Cerebellar nuclear complex (tissue), 1 donor: ENCODE measurements at places on chromosomes 11 and 22.

DNA sequence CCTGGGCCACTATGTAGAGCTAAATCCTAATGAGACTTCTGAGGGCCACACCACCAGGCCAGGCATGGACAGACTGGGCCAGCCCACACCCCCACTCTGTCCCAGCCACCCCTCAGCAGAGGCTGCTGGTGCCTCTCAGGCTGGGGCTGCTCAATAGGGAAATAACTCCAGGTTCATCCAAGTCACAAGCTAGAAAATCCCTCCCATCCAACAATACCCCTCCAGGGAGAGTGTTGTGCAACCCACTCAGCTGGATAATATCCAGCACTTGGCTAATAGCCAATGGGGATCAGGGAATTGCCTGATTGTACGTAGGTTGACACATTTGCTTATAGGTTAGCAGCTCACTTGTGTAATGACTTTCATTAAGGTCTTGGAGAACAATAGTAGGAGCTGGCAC is 64.1 kb upstream of the WNT11 start:
- no peak for DNase-seq

DNA sequence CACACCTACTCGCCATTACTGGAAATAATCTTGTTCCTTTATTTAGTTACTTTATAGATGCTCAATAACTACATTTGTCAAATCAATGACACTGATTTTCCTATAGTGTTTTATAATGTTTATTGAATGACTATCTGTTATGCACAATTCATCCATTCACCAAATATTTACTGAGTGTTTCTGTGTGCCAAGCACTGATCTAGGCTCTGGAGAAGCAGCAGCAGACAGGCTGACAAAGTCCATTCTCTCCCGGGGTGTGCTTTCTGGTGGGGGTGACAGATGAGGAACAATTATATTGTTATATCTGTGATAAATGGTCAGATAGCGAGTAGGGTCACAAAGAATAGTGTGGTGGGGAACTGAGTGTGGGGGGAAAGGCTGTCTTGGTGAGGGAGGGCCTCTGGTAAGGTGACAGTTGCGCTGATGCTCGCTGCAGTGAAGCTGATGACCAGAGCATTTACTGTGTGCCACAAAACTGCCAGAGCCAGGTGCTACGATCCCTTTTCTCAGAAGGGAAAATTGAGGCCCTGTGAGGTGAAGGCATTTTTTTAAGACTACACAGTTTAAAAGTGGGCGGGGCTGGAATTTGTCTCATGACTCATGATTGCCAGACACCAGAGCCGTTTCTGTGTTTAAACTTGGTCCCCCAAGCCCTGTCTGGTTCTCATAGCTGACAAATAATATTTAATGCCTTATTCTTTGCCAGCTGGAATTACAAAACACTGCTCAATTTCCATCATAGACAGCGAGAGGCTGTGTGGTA is 10.2 kb downstream of the PACS1 start:
- no peak for DNase-seq

DNA sequence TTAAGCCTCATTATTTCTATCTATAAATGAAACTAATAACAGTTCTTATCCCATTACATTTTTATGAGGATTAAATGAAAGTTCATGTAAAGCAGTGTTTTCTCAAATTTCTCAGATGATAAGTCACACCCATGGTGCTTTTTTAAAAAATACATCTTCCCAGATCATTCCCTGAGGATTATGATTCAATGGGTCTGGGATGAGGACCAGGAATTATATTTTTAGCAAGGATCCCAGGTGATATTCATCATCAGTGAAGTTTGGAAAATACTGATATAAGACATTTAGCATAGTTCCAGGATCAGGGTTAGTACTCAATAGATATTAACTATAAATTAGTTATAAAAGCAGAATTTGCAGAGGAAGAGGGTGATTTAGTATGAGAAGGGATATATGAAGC is 89.1 kb downstream of the BBOX1 start:
- DNase-seq, result no peak

GRCh38 chr11:63762654-63763495 is 5.7 kb downstream of the ZFTA start:
- DNase-seq, result no peak

DNA sequence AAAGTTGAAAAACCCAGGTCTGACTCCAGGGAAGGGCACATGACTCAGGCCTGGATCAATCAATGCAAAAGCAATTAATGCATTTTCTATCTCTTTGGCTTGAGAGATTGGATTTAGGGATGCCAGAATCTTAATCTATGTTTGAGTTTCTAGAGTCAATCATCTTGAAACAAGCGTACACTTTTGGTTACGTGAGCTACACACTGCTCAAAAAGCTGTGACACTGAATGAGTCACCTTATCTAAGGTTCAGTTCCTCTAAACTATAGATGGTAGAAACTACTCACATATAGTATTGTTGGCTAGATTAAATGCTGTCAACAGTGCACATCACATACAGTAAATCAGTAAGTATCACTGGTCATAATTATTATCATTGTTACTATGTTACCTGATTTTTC is 24.2 kb downstream of the MRE11 start:
- no peak for DNase-seq

- DNase-seq, result no peak
Measured at GRCh38 chr11:122391049-122391448, 264.5 kb upstream of the UBASH3B start.

GRCh38 chr11:127862406-127862805 is 725.0 kb downstream of the ETS1 start:
- no peak for DNase-seq

- DNase-seq, result no peak
Measured at GRCh38 chr22:35124691-35125219, 58.8 kb downstream of the ISX start.

DNA sequence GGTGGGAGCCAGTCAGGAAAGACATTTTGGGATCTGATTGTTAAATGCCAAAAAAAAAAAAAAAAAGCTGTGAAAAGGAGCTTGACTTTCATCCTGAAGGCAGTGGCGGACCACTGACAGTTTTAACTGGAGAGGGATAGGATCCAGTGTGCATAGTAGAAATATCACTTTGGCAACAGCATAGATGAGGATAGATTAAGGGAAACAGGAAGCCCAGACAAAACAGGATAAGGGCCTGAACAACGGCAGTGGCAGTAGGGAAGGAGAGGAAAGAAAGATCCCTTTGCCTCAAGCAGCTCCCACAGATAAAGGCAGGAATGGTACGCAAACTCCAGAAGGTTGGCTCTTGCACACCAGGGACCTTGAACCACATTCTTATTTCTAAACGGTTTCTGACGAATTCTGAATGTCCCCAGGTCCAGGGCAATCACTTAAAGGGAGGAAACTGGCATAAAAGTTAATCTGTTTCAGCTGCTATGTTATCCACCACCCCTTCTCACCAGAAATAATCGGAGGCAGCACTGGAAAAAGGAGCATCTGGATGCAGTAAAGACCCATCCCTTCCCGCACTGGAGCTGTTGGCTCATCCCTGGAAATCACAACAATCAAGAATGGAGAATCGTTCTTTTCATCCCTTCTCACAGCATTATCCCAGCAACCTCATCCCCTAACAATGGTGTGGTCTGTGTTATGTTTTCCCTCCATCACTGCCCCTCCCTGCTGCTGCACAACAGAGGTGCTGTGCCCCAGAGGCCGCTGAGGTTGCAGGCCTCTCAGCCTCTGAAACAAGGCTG is 99.1 kb downstream of the GAB2 start:
- no peak for DNase-seq

GRCh38 chr22:35329114-35329847 is 29.6 kb downstream of the TOM1 start:
- no peak for DNase-seq

- no peak for DNase-seq
Measured at GRCh38 chr22:48779211-48779643, 1048.4 kb downstream of the BRD1 start.

- DNase-seq, result no peak
Measured at GRCh38 chr11:27395556-27396258, 32.7 kb upstream of the CCDC34 start.

DNA sequence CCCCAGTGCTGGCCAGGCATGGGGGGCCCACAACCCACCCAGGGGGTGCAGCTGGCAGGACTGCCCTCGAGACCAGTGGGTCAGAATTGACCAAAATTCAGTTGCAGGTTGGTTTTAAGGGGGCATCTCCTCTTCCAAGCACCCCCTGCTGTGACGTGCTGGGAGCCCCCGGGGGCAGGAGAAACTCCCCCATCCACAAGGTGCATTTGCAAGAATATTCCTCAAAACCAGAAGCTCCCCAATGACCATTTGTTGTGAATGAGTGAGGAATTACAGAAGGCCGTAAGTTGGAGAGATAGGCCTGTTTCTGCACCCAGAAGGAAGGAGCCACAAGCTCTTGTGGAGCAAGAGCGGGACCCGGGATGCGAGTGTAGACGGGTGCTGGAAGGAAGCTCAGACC is 414.5 kb downstream of the BRD1 start:
- no peak for DNase-seq

- no peak for DNase-seq
Measured at GRCh38 chr22:46734830-46735453, 3.1 kb downstream of the CERK start.

DNA sequence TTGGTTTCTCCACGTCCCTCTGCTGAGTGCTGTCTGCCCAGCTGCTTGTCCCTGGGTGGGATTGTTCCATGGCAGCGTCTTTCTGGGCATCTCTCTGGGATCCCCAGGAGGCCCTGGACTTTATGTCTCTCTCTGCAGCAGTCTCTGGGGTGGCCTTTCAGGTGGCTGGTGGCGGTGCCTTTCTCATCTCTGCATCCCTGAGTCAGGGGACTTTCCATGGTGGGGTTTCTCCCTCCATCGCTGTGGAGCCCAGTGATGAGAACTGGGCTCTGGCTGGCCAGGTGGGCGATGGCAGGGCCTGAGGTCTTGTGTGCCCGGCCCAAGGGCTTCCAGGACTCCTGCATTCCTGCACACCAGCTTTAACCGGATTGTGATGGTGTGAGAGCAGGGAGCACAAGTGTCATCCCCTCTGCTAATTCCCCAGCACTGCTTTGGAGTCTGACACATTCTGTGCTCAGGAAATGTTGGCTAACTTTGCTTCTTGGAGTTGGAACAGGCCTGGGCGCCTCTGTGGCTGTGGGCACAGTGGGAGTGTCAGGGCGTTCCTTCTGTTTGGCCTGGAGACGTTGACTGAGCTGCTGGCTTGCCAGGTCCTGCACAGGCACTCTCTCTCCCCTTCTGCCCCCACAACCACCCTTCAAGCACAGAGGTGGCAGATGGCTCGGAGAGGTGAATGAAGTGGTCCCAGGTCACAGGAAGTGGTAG is 27.9 kb downstream of the FAM83F start:
- DNase-seq, result no peak

GRCh38 chr11:96125400-96125799 is 201.5 kb upstream of the MTMR2 start:
- DNase-seq, result no peak

DNA sequence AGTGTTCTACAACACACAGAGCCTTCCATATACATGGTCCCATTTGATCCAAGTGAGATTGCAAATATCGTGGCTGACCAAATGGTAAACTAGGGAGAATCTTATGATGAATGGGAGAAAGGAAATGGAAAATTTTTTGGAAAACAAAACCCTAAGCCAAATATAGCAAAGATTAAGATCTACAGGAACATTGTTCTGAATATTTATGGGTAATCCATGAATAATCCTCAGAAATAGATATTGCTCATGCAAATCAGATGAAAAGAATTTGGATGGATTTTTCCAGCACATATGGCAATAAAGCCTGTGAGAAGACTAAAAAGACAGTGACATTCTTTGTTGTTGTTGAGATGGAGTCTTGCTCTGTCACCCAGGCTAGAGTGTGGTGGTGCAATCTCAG is 21.7 kb upstream of the PRDM10 start:
- DNase-seq, result no peak

DNA sequence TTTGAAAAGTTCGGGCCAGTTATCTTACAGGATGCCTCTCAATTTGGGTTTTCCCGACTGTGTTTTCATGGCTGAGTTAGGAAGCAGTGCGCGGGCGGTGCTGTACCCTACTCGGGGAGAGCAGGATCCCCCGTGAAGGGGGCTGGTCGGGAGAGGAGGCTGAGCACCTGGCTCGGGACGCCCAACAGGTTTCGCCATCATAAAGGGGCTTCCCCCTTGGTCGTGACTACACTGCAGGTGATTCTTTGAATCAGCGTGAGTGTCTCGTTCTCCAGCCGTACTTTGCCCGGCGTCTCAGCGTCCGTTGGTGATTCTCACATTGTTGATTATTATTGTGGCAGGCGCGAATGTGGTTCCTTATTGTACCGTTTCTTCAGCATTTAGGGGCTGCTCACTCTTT is 46.6 kb downstream of the ST14 start:
- DNase-seq, result no peak

GRCh38 chr11:95101935-95102334 is 12.3 kb downstream of the ENDOD1 start:
- DNase-seq, result no peak

- no peak for DNase-seq
Measured at GRCh38 chr11:134781380-134781866, 369.4 kb upstream of the B3GAT1 start.

GRCh38 chr11:7511401-7511800 is 2.4 kb upstream of the PPFIBP2 start:
- no peak for DNase-seq

DNA sequence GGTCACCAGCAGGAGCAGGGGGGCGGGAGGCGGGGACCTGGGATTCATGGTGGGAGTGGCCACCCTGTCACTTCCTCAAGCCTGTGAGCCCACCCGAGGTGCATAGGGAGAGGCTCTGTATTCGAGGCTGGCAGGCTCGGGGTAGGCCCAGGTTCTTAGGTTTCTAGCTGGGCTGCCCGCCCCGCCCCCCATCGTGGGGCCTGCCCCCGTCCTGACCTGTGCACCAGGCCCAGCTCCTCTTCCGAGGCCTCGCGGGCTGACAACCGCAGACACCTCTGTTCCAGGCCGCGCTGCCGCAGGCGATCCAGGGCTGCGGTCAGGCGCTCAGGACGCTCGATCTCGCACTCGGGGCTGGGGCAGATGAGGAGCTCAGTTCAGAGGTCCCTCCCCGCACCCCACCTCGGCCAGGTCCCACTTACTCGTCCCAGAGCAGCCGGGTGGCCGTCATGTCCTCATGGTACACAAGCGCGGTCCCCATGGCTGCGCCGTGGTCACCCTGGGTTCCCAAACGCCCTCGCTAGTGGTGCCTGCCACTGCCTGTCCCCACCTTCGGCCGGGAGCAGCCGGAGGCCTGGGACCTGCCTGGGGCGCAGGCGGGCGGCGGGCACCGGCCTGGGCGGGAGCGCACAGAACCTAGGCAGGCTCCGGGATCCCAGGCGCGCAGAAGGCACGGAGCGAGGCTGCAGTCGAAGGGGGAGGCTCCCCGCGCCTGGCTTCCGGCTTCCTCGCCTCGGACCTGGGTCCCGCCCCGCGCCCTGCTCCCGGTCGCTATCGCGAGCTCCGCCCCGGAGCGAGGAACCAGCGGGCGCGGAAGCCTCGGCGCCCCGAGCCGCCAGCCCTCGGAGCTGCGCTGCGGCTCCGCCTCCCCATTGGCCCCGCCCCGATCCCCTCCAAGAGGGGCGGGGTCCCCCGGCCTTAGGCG is at the start of gene HDAC10:
TSS of gene HDAC10 (minus strand) at position 711 of the 922 bp plus-strand sequence. CDS start at position 478, 233 bp downstream.
- no peak for DNase-seq

- no peak for DNase-seq
Measured at GRCh38 chr11:22465620-22466019, 127.4 kb downstream of the SLC17A6 start.

GRCh38 chr11:17578296-17578695 is 31.2 kb downstream of the OTOG start:
- no peak for DNase-seq
